ENCODE measurements at places on chromosomes 4 and X. TPM values are rescaled to one million over a fixed set of nuclear protein-coding genes. Genes with fewer than 3 reads are reported as not detected.

Gene ZDHHC15
- total RNA-seq = not detected

Gene CAPN6
- not detected for total RNA-seq

Gene PDE5A
- total RNA-seq = not detected

Gene TSC22D3
- 57.2 TPM for total RNA-seq

Gene UGT2B28
- not detected for total RNA-seq

Gene DAPP1
- total RNA-seq = 25.3 TPM

Gene ATP6AP1
- 42.0 TPM for total RNA-seq

Gene SOD3
- not detected for total RNA-seq

Gene XPNPEP2
- 1.0 TPM for total RNA-seq

Gene OTC
- total RNA-seq = not detected

Gene ANAPC10
- 28.5 TPM for total RNA-seq

Gene SHROOM2
- not detected for total RNA-seq

Gene RPS6KA6
- not detected for total RNA-seq

Gene PRRG3
- total RNA-seq = not detected

Gene SOWAHB
- not detected for total RNA-seq

Gene FATE1
- not detected for total RNA-seq

Gene RPA4
- 0.91 TPM for total RNA-seq

Gene HTT
- total RNA-seq = 52.2 TPM

Gene PNMA3
- total RNA-seq = 2.2 TPM

Gene DSPP
- total RNA-seq = not detected

Gene ADRA2C
- total RNA-seq = not detected

Gene SPANXB1
- total RNA-seq = not detected

Gene YIPF7
- not detected for total RNA-seq

Gene UGT2B11
- total RNA-seq = not detected

Gene TMSB15A
- total RNA-seq = 0.56 TPM

Gene SOX3
- not detected for total RNA-seq

Gene PCSK1N
- total RNA-seq = 0.93 TPM

Gene MAGEA11
- not detected for total RNA-seq

Gene GUCY1A1
- not detected for total RNA-seq

Gene ANOS1
- total RNA-seq = not detected

Gene TRIM75
- not detected for total RNA-seq

Gene ARX
- total RNA-seq = not detected

Gene MAGEB1
- not detected for total RNA-seq

Gene CNOT6L
- total RNA-seq = 107 TPM

Gene GPRASP2
- total RNA-seq = 0.15 TPM

Gene AR
- 0.06 TPM for total RNA-seq

Gene FGF5
- total RNA-seq = not detected

Gene MAGEA9B
- total RNA-seq = not detected

Data from activated CD8-positive, alpha-beta memory T cell treated with anti-CD3 and anti-CD28 coated beads, Interleukin-2, amount 10 ng/mL, durations not matched to agents 7 days and 5 days (primary cell).